Myocyte (in vitro differentiated cells): ENCODE measurements at places on chromosomes 16 and 17.
A peak's percentile ranks its signal among the peaks of the same experiment; 100 is the strongest.

- DNase-seq = peak; percentile 97
Observed at GRCh38 chr17:38898812-38899348, 26.5 kb upstream of the LASP1NB start.

DNA sequence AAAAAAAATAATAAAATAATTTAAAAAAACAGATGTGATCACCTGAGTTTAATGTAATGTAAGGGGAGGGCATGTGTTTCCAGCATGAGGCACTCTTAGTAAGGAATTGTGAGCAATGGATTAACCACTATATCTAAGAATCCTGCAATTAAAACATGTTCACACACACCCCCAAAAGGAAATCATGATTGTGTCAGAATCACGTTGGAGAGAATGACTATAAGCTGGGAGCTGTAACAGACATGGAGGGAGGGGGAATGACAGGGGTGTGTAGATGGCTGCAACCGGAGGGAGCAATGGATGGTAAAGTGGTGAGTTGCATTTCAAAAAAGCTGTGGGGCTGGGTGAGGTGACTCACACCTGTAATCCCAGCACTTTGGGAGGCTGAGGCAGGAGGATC is 13.6 kb upstream of the CCL22 start:
- DNase-seq = no peak

- no peak for DNase-seq
Observed at GRCh38 chr17:68518063-68518815, 6.0 kb downstream of the PRKAR1A start.

GRCh38 chr17:78879635-78880186 is 23.3 kb downstream of the CEP295NL start:
- peak; percentile 91 for DNase-seq

GRCh38 chr17:8063761-8064534 is 23.6 kb downstream of the ALOX12B start:
- DNase-seq = no peak

DNA sequence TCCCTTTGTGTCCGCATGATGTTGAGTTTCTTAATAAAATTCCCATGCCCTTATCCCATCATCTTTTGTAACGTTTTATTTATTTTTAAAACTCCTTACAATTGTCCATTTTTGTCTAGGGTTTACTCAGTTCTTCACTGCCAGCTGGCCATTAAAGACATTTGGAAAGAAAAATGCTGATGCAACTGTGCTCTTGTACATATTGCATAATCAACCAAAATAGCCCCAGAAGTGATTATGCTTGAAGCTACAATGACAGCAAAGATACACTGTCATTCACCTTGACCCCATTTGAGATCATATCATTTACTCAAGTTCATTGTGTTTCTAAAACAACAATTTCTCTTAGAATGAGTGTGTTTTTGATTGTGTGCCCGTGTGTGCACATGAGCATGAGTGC is 1074.6 kb upstream of the RBFOX1 start:
- DNase-seq = no peak

DNA sequence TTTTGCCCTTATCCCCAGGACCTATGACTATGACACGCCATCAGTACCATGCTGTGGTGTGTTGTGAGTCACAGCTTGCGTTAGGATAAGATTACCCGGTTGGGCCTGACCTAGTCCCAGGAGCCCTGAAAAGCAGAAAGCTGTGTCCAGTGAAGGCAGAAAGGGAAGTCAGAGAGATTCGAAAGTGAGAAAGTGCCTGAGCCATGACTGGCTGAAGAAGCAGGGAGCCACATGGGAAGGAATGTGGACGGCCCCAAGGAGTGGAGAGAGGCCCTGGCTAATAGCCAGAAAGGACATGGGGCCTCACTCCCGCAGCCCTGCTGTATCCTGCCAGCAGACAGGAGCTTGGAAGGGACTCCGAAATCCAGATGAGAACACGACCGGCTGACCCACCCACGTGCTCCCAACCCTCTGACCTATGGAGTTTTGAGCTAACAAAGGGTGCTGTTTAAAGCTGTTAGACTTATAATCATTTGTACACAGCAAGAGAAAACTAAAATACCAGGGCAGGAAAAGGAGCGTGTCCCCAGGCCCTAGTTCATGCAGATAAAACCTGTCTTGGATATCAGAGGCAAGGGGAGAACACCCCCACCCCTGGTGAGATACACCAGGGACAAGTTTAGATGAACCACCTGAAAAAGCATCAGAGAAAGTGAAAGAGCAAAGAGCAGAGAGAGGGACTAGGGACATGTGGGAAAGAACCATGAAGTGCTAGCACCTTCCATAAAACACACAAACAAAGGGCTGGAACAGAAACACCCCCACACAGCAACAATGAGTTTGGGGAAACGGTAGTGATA is 115.3 kb downstream of the SLC39A11 start:
- DNase-seq = peak; percentile 88

GRCh38 chr16:17271687-17272086 is 199.1 kb downstream of the XYLT1 start:
- peak; percentile 19 for DNase-seq
